Stimulated activated CD8-positive, alpha-beta memory T cell treated with anti-CD3 and anti-CD28 coated beads, Interleukin-7, amount 100 ng/mL, for 1 hour (primary cell): ENCODE measurements at places on chromosomes 11 and 22.

DNA sequence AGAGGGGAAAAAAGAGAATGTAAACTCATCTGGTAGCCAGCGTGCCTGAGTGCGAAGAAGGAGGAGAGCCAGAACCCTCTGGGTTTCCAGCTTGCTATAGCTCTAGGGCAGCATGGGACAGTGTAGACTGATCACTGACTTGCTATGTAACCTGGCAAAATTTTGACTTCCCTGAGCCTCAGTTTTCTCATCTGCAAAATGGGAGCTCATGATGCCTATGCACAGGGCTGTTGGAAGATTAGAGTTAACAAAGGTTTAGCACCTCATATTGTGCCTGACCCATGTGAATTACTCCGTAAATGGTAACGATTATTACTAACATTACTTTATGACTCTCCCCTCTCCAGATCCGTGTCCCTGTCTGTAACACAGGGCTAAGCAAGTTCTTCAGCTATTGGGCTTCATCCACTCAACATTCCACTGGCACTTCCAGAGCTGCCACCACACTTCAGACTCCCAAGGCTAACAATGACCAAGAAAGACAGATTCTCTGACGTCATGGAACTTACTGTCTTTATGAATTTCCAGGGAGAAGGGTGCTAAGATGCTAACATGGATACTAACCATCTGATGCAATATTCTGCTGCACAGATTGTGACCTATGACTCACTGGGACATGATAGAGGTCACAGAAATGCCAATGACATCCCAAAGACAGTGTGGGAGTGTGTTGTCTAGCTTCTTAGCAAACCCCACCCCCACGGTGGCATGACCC is 195.2 kb downstream of the TRIM29 start:
- DNase-seq, result no peak

GRCh38 chr11:117992136-117992535 is 5.9 kb downstream of the IL10RA start:
- DNase-seq, result no peak

DNA sequence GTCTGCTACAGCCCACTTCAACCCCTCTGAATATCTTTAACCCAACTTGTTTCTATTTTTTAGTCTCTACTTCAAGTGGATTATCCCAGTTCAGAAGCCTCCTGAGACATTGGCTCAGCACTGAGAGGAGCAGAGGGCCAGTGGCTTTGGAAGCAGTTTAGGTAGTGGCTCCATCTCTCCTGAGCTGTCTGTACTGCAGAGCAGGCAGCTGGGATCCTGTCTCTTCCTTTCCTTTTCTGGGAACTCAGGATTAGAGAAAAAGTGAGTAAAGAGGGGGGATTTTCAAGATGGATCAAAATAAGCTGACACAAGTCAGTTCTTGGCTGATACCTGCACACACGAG is 512.0 kb downstream of the OPCML start:
- DNase-seq, result no peak

DNA sequence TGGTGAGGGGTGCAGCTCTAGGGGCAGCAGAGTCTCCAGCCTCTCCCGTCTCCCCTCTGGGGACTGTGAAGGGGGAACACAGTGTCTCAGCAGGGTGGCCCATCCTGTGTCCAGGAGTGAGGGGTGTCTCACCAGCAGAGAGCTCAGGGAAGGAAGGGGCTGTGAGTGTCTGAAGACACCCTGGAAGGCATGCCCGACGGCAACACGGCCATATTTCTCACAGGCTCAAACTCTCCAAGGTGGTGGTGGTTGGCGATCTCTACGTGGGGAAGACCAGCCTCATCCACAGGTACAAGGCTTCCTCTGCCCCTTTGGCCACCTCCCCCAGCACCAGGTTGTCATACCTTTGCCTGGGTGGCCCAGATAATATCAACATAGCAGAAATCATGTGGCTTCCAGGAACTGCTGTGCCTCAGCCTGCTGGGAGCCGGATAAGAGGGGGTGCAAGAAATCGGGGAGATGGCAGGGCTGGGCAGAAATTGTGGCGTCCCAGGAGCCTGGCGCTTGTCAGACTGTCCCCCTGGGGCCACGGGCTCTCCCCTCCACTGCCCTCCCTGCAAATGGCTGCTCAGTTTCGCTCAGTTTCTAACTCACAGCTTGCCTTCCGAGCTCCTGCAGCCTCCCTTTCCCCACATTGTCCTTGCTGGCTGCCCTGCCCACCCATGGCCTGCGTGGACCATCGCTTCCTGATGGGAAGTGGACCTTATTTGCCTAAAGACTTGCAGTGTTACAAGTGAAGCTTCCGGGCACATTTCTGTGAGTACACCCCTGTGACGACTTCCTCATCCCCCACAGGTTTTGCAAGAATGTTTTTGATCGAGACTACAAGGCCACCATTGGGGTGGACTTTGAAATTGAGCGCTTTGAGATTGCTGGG is 7.2 kb downstream of the RAB36 start:
- no peak for DNase-seq

DNA sequence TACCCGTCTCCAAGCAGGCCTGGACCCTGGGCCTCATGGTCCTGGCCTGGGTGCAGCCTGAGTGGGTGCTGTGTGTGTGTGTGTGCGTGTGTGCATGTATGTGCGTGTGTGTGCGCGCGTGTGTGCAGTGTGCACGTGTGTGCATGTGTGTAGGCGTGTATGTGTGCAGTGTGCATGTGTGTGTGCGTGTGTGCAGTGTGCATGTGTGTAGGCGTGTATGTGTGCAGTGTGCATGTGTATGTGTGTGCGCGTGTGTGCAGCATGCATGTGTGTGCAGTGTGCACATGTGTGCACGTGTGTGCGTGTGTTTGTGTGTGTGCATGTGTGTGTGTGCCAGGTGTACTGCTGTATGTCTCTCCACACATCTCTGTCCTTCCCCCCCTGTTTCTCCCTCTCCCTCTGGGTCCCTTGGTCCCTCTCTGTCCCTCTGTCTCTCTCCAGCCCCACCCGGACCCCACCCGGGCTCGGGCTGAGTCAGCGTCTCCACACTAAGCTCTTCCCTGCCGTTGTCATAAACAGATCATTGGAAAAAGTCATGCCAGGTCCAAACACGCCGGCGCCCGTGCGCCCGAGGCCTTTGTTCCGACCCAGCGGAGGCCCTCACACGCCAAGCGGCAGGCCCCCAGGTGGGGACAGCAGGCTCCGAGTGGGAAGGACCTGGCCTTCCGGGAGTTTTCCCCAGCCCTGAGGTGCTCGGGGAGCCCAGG is 34.0 kb downstream of the WNT7B start:
- no peak for DNase-seq

DNA sequence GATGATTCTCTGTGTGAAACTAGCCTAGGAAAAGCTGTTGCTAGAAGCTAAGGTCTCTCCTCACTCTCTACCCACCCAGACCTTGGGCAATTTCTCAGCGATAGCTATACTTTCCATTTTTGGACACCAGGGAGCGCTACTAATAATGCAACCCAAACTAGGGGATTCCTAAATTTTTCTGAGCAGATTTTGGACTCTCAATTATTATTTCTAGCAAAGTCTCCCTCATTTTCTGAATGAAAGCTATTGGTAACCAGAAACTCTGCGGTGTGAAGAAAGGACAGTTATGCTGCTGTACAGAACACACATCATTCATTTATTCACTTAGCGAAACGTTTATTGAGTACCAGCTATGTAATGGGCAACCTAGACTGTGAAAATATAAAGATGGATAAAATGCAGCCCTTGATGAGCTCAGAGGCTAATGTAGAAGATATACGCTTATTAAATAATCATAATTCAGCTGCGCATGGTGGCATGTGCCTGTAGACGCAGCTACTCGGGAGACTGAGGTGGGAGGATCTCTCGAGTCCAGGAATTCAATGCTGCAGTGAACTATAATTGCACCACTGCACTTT is 6.1 kb upstream of the STIM1 start:
- no peak for DNase-seq

- DNase-seq, result no peak
These were observed 11.3 kb upstream of the TREH start for GRCh38 chr11:118690553-118691304.

- no peak for DNase-seq
These were observed 16.8 kb downstream of the RAB30 start for GRCh38 chr11:83054904-83055380.

DNA sequence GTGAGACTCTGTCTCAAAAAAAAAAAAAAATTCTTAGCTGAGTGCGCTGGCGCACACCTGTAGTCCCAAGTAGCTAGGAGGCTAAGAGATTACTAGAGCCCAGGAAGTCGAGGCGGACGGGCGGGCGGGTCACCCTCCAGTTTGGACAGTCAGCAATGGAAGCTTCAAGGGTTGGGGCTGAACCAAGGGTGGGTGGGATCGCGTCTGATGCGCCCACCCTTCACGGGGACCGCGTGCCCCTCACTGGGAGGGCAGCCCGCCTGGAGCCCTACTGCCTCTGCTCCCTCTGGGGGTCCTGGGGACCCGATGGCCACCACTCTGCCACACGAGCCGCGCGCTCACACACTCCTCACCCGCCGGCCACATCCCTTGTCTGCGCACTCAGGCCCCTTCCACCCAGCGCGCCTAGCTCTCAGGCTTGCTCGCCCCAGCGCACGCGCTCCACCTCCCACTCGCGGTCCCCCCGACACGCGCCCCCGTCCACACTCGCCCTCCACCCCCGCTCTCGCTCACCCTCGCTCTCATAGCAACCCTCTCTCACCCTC is 494 bp downstream of the CHID1 start:
- no peak for DNase-seq

DNA sequence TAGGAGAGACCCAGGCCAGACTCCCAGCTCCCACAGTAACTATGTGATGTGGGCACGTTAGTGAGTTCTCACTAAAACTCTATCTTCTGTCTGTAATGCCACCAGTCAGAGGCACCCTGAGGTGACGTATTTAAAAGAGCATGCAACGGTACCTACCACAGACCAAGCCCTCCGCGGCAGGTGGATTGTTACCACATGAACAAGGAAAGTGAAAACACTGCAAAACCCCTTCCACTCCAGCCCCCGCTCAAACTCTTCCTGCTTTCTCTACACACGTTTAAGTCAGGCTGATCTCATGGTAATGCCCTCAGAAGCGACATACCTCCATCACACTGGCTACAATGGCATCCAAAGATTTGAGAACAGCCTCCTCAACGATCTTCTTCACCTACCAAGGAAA is 36.7 kb downstream of the SERPIND1 start:
- DNase-seq, result no peak
